ENCODE measurements at places on chromosomes 16 and 17.

DNA sequence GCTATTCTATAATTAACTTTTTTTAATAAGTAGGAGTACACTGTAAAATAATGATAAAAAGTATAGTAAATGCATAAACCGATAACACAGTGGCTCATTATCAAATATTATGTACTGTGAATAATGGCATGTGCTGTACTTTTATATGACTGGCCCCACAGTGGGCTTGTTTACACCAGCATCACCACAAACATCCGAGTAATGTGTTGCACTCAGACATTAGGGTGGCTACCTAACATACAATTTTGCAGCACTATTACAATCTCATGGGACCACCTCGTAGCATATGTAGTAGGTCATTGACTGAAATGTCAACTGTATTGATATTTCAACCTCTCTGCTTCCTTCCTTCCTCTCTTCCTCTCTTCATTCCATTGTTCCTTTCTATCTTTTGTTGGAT, 51.7 kb downstream of the TBX4 start:
- DNase-seq, result no peak

DNA sequence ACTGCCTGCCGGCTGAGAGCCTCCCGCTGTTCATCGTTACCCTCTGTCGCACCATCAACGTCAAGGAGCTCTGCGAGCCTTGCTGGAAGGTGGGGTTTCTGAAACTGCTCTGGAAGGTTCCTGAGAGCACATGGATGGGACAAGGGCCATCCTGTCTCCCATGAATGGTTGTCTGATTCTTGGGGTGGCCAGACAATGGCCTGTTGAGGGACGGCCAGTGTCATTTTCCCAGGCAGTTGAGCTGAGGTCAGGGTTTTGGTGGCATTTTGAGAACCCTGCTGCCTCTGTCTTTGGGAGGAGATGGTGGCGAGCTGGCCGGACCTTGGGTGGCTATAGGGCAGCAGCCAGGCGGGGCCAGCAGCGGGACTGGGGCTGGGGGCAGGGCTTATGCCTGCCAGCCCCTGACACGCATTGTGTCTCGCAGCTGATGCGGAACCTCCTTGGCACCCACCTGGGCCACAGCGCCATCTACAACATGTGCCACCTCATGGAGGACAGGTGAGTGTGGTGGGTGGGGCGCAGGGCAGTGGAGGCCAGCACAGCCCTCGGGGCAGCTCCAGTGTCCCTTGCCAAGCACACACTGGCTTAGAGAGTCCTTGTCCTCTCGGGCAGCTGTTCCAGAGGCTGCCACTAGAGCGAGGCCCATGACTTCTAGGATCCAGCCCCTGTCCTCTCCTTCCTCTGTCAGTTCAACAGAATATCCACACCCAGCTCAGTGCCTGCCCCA, 9.1 kb downstream of the TSC2 start:
- DNase-seq, result no peak

DNA sequence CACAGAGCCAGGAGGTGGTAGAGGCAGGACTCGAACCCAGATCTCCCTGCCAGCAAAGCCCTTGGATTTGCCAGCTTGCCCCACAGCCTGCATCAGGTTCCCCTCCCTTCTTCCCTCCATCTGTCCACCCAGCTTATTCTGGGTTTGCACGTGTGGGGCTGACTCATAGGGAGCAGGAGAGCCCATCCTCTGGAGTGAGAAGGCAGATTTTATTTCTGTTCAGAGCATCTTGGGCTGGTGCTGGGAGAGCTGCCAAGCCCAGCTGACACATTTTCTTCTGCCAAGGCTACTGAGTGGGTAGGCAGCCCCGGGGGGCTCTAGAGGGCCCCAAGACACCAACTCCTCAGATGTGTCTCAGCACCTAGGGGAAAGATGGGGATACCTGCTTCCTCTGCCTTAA, 106.3 kb upstream of the CRHR1 start:
- DNase-seq, result no peak

- no peak for DNase-seq
Observed at GRCh38 chr16:82671741-82672140, 45.0 kb downstream of the CDH13 start.

- DNase-seq, result no peak
Observed at GRCh38 chr17:48611213-48611612, 396 bp upstream of the HOXB7 start.

Data from right cardiac atrium (tissue), 5 donors.